Endothelial cell of coronary artery (primary cell): ENCODE measurements at places on chromosomes 2 and 18. TPM values are rescaled to one million over a fixed set of nuclear protein-coding genes. Genes with fewer than 3 reads are reported as not detected.

SPTBN1 gene
- 382 and 432 TPM in 2 replicates for total RNA-seq

PAIP2B gene
- total RNA-seq: 0.54 and 0.85 TPM in 2 replicates

ASNSD1 gene
- total RNA-seq: 59.4 and 59.7 TPM in 2 replicates

GAREM2 gene
- total RNA-seq: 0.63 and 1.0 TPM in 2 replicates

PPIL3 gene
- 32.6 and 36.1 TPM in 2 replicates for total RNA-seq

PIGN gene
- 31.7 and 53.0 TPM in 2 replicates for total RNA-seq

CFAP221 gene
- total RNA-seq: 0.19 TPM in 1 of 2 replicates, not detected in the other

REG3G gene
- total RNA-seq: not detected in 2 replicates

EVX2 gene
- not detected in 2 replicates for total RNA-seq

CNDP1 gene
- not detected in 2 replicates for total RNA-seq

CHRNG gene
- not detected in 2 replicates for total RNA-seq

PCARE gene
- total RNA-seq: under 0.01 TPM in 1 of 2 replicates, not detected in the other

ADRA2B gene
- total RNA-seq: not detected in 2 replicates

ABCG5 gene
- total RNA-seq: not detected in 2 replicates

RAB6D gene
- total RNA-seq: not detected in 2 replicates

IL18RAP gene
- not detected in 2 replicates for total RNA-seq

ACVR1C gene
- under 0.01 TPM in 1 of 2 replicates, not detected in the other for total RNA-seq

TCF4 gene
- total RNA-seq: 229 and 335 TPM in 2 replicates

BMP10 gene
- total RNA-seq: not detected in 2 replicates

SIX3 gene
- not detected in 2 replicates for total RNA-seq

C2orf78 gene
- total RNA-seq: not detected in 2 replicates

PPP1R7 gene
- total RNA-seq: 48.3 and 71.2 TPM in 2 replicates

LNPK gene
- total RNA-seq: 5.9 and 13.6 TPM in 2 replicates

PROKR1 gene
- not detected in 2 replicates for total RNA-seq

MLPH gene
- total RNA-seq: 13.8 TPM in 1 of 2 replicates, not detected in the other

CRYBA2 gene
- total RNA-seq: not detected in 2 replicates

MYCN gene
- total RNA-seq: 1.6 and 2.4 TPM in 2 replicates

TMEFF2 gene
- total RNA-seq: not detected in 2 replicates

CFC1 gene
- not detected in 2 replicates for total RNA-seq

TRABD2A gene
- 0.56 and 0.81 TPM in 2 replicates for total RNA-seq

ANTXR1 gene
- 4.0 and 18.4 TPM in 2 replicates for total RNA-seq

FNDC4 gene
- 30.1 and 31.8 TPM in 2 replicates for total RNA-seq

GAL3ST2 gene
- total RNA-seq: 0.09 TPM in 1 of 2 replicates, not detected in the other

PRKAG3 gene
- not detected in 2 replicates for total RNA-seq

UCN gene
- 0.09 and 0.19 TPM in 2 replicates for total RNA-seq

TPO gene
- total RNA-seq: not detected in 2 replicates

NUP35 gene
- total RNA-seq: 10.7 and 13.6 TPM in 2 replicates

RSAD2 gene
- 0.19 and 0.36 TPM in 2 replicates for total RNA-seq

CHN1 gene
- total RNA-seq: 14.5 and 18.4 TPM in 2 replicates

TSPYL6 gene
- not detected in 2 replicates for total RNA-seq

ATOH8 gene
- total RNA-seq: 3.9 and 13.7 TPM in 2 replicates

LYPD6 gene
- total RNA-seq: 0.47 and 1.8 TPM in 2 replicates

POTEI gene
- total RNA-seq: 0.09 TPM in 2 replicates

CCDC178 gene
- 0.63 TPM in 1 of 2 replicates, not detected in the other for total RNA-seq

DCDC2C gene
- total RNA-seq: not detected in 2 replicates

INHA gene
- 0.09 and 0.19 TPM in 2 replicates for total RNA-seq

EML4 gene
- 23.1 and 23.5 TPM in 2 replicates for total RNA-seq

IL36A gene
- 0.09 TPM in 1 of 2 replicates, not detected in the other for total RNA-seq

L3MBTL4 gene
- total RNA-seq: not detected in 2 replicates

YWHAQ gene
- total RNA-seq: 225 and 252 TPM in 2 replicates

GPR35 gene
- total RNA-seq: under 0.01 and 0.47 TPM in 2 replicates

GPD2 gene
- total RNA-seq: 43.0 and 46.2 TPM in 2 replicates

UGT1A4 gene
- not detected in 2 replicates for total RNA-seq

BUB1 gene
- total RNA-seq: 12.2 and 30.2 TPM in 2 replicates
